A673 (cell line): ENCODE measurements at places on chromosomes 13 and 19. TPM values are rescaled to one million over a fixed set of nuclear protein-coding genes. Genes with fewer than 3 reads are reported as not detected.

- peak; percentile 36 for DNase-seq
Observed at GRCh38 chr19:14686411-14686810, 3.4 kb upstream of the ZNF333 start.

TYROBP gene
- not detected in 2 replicates for total RNA-seq

MAU2 gene
- total RNA-seq = 66.7 and 72.6 TPM in 2 replicates

- DNase-seq = no peak
Observed at GRCh38 chr19:58474997-58475713, 997 bp upstream of the ZNF446 start.

DNA sequence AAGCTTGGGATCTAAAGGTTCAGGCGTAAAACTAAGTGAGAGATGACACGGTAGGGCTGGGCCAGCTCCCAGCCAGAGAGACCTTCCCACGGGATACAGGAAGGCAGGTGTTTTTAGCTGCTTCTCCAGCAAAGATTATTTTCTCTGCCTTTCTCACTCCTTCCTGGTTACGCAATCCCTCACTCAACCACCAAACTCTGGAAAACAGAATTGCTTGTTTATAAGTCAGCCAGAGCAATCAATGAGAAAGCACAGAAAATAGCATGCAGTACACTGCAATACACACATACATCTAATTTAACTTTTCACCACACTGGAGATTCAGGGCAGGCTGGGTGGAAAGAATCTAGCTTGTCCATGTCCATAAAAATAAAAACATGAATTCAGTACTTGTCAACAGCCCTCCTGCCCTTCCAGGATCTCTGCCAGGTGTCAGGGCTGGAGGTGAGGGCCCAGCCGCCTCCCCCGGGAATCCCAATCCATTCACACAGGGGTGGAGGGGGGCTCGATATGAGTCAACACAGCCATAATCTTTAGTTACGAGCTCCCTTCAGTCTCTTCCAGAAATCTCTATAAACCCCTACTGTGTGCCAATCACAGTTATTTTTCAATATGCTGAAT lies 12.2 kb downstream of the RHPN2 start:
- peak; percentile 18 for DNase-seq
